ENCODE measurements at places on chromosomes 16 and 17.

GRCh38 chr16:23966597-23967394, 131.0 kb downstream of the PRKCB start:
- no peak for DNase-seq

DNA sequence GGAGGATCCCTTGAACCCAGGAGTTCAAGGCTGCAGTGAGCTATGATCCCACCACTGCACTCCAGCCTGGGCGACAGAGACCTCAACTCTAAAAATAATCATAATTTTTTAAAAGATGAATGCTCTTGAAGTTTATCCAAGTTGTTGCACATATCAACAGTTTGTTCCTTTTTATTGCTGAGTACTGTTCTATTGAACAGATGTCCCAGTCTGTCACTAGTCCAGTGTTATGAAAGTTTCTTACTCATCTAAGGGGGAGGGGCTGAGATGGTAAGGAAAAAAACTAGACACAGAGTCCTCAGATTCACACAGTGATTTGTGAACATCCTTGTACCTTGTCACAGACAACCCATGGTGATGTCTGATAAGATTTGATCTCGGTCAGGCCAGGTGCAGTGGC, 3.9 kb downstream of the ACAP1 start:
- no peak for DNase-seq

GRCh38 chr16:89375686-89376085, 114.7 kb downstream of the ANKRD11 start:
- DNase-seq = no peak

- peak; percentile 12 for DNase-seq
Observed at GRCh38 chr17:58320163-58320558, 8.4 kb downstream of the TSPOAP1 start.

DNA sequence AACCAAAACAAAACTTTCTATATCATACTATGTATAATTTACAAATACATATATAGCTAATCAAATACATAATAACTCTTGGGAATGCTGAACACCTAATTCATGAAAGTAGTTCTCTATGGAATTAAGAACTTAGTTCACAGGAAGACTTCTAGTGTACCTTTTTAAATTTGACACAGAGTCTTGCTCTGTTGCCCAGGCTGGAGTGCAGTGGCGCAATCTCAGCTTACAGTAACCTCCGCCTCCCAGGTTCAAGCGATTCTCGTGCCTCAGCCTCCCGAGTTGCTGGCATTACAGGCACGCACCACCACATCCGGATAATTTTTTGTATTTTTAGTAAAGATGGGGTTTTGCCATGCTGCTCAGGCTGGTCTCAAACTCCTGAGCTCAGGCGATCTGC, 24.7 kb downstream of the RFWD3 start:
- no peak for DNase-seq

GRCh38 chr16:53566552-53567245, 63.7 kb upstream of the AKTIP start:
- no peak for DNase-seq
